Epithelial cell of proximal tubule (primary cell): ENCODE measurements at places on chromosomes 5 and 9.

- no peak for DNase-seq
These were observed 2.2 kb upstream of the LCN6 start for GRCh38 chr9:136750526-136750925.

- no peak for DNase-seq
These were observed 138.4 kb upstream of the ZNF618 start for GRCh38 chr9:113737517-113738271.

DNA sequence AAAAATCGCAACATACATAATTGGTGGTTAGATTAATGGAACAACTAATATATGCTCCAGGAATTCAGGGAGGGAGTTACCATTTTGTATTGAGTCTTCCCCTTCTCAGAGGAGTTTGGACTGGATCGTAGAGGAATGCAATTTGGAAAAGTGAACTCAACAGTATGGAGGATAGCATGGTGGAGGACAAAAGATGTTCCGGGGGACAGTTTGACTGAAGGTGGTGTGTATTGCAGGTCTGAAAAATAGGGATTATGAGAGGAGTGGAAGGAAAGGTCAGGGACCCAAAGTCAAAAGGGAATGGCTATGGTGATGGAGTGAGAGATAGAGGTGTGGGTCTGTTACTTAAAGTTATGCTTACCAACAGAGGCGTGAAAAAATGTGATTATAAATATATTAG, 1.5 kb downstream of the DNAJC21 start:
- DNase-seq: no peak

- DNase-seq: no peak
These were observed 1.4 kb downstream of the ZSWIM6 start for GRCh38 chr5:61333321-61333953.

DNA sequence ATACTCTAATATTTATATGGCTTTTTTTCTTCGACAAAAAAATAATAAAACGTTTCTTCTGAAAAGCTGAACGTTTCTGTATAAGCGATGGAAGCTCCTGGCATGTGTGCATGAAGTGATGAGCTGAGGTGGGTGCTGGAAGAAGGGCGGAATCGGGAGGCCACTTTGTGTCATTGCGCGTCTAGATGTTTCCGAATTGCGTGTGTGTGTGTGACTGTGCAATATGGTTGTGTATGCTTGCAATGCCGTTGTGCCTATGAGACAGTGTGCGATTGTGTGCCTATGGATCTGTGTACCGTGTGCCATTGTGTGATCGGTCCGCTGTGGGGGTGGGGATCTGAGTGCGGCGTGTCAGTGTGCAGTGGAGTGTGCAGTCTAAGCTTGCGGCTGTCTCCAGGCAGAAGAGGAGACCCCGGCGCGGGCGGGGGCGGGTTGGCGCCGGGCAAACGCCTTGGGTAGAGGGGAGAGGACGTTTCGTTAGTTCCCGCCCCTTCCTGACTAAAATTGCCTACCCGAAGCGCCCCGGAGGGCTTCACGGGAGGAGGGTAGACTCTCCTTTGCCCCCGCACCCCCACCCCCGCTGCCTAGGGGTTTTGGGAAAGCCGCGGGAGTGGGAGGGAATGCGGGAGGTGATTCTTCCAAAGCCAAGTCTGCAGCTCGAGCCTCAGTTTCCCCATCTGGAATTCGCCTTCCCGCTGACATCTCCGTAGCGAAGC, 24.2 kb downstream of the PCDHGC5 start:
- DNase-seq: no peak

- no peak for DNase-seq
These were observed 104.9 kb downstream of the CFAP90 start for GRCh38 chr5:7745882-7746610.

GRCh38 chr9:68678430-68678829, 26.6 kb upstream of the PIP5K1B start:
- DNase-seq: no peak

DNA sequence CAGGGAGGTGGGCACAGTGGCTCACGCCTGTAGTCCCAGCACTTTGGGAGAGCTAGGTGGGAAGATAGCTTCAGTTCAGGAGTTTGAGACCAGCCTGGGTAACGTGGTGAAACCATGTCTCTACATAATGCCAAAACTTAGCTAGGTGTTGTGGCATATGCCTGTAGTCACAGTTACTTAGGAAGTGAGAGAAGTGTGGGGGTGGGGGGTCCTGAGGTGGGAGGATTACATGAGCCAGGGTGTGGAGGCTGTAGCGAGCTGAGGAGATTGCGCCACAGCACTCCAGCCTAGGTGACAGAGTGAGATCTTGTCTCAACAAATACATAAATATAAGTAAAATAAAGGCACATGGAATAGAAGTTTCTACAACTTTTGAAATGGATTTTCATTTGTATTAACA, 23.1 kb downstream of the VCAN start:
- no peak for DNase-seq

GRCh38 chr5:143057580-143057999, 287.4 kb downstream of the ARHGAP26 start:
- no peak for DNase-seq

DNA sequence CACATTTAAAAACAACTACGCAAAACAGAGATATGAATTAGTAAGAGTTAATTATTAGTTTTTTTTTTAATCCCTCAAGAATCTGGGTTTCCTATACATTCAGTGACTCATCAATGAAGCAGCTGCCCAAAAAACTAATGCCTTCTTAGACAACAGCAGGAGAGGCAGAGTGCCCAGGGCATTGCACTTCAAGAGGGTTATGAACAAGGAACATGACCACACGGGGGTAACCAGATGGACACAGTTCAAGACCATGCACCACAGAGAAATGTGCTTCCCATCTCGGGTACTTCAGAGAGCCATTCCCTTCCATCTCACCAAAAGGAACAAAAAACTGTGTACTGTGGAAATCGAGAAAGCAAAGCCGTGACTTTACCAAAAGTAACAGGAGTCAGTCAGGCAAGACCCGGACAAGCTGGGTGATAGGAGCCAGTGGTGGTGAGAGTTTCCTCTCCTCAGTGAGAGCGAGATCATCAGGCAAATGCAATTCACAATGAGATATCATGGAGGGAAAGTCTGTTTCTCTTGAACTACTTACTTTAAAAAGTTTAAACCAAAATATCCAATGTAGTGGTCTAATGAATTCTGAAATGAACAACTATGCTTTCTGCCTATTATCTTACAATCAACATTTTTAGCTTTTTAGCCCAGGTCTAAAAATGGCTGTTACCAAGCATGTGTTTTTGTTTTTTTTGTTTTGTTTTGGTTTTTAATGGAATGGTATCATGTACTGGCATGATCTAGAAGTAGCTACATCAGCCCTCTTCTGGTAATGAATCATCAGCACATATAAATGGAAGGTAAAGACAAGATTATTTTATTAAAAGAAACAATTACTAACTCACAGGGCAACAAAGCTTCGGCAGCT, 192.1 kb downstream of the TSSK1B start:
- no peak for DNase-seq
